ENCODE measurements at places on chromosomes 1 and 21.

DNA sequence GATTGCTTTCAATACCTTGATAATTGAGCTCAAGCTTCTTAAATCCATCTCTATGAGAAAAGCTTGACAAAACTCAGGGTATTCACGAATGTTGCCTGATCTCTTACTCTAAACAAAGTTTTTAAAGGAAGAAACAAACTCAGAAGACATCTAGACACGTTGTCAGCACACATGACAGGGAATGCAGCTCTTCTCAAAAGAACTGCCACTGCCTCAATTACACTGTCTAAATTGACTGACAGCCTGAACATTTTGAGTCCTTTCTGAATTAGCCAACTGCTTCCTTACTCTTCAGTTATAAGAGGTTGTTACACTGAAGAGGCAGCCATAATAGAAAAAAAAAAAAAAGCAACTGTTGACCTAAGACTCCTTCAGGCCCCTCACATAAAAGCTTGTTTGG is 1646.7 kb upstream of the B3GALT2 start:
- no peak for DNase-seq

GRCh38 chr21:22925032-22925431 is 1926.8 kb downstream of the NCAM2 start:
- no peak for DNase-seq

- peak; percentile 92 for DNase-seq
Observed at GRCh38 chr1:16236511-16237342, at the start of gene CPLANE2. TSS of gene CPLANE2 (minus strand) at chr1:16237183. CDS start at chr1:16236742, 441 bp downstream.

DNA sequence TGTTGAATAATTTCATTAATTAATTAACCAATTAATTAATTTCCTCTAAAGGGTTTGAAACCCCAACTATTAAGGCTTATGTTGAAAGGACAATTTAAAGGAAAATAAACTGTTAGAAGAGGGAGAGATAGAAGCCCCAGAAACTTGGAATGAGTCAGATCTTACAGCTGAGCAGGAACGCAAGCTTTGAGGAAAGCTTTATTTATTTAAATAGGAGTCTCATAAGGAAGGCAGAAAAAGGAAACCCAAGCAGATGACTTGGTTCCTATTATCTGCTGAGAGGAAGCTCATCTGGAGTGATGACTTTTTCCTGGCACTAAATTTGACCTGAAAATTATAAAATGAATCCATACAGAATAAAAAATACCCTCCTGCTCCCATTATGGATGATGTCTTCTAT is 105.1 kb downstream of the ROR1 start:
- no peak for DNase-seq

- no peak for DNase-seq
Observed at GRCh38 chr1:55386456-55386855, 171.3 kb upstream of the USP24 start.

GRCh38 chr1:52572387-52572786 is 19.5 kb upstream of the TUT4 start:
- DNase-seq, result no peak

Measured in stimulated activated CD8-positive, alpha-beta memory T cell treated with anti-CD3 and anti-CD28 coated beads, Interleukin-4, amount 100 ng/mL, for 4 hours (primary cell).